ENCODE measurements at places on chromosomes 13 and 19.

- DNase-seq, result no peak
These were observed 125.2 kb downstream of the LMO7 start for GRCh38 chr13:75761369-75761768.

GRCh38 chr19:42184401-42184861, 33.0 kb downstream of the DEDD2 start:
- peak; percentile 63 for DNase-seq

GRCh38 chr13:20714161-20714560, 10.7 kb downstream of the IL17D start:
- DNase-seq, result no peak

- DNase-seq, result no peak
These were observed 456.4 kb downstream of the FGF14 start for GRCh38 chr13:101945435-101945834.
